Mesenchymal stem cell (in vitro differentiated cells and primary cell): ENCODE measurements at places on chromosomes 3 and 15.

GRCh38 chr3:32146746-32147211, 40.4 kb downstream of the GPD1L start:
- DNase-seq: no peak

- no peak for DNase-seq
Measured at GRCh38 chr15:69568173-69569009, 115.8 kb downstream of the RPLP1 start.

- no peak for DNase-seq
Measured at GRCh38 chr3:172202797-172203196, 163.4 kb downstream of the FNDC3B start.

GRCh38 chr15:74225928-74226327, 10.2 kb upstream of the CCDC33 start:
- no peak for DNase-seq
